ENCODE measurements at places on chromosomes 6 and 20.

DNA sequence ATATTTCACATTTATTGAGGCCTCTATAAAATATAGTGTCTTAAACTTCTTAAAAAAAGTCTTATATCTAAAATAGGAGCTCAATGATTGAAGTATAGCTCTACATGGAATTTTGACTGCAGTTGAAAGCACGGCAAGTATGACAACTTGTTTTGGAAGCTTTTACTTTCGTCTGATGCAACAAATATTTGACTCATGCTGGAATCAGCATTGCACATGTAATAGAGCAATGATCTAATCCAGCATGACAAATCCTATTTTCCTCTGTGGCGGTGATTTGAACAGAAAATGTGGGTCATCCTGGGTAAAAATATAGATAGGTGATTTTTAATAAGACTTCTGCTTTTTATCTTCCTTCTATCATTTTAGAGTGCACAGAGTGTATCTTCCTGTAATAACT, 111.6 kb downstream of the TINAG start:
- no peak for DNase-seq

DNA sequence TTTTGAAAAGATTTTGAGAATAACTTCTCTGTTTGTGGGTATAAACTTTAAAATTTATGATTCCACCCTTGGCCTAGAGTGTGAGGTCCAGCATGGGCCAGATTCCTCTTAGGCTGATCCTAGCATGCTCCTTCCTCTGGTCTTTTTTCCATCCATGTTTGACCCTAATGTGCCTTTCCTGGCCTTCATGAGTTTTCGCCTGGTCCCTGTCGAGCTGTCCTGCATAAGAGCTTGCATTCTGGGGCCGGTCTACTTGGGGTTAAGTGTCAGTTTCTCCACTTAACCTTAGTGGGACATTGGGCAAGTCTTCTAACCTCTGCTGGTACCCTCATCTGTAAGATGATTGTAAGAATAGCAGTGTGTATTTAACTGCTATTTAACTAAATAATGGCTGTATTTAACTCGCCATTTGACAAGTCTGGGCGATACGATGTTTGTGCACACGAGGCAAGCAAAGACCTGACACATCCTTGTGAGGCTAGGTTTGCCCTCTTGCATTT, 40.7 kb upstream of the TAGAP start:
- no peak for DNase-seq

DNA sequence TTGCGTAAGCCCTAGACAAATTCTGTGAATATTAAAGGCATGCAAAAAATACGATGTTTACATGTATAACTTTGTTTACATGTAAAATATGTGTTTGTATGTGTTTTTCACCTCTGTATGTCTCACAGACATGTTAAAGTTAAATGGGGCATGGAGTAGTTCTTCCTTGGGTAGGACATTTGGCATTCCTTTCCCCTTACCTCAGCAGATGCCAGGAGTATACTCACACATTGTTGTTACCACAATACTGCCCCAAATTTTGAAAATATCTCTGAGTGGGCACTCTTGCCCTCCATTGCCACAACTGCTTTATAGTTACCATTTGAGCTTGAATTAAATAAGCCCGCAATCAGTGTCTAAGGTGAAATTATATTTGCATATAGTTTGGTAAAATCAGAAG, 147.5 kb downstream of the MYO6 start:
- no peak for DNase-seq

- DNase-seq, result no peak
These were observed 893 bp downstream of the PRDM13 start for GRCh38 chr6:99607416-99608036.

DNA sequence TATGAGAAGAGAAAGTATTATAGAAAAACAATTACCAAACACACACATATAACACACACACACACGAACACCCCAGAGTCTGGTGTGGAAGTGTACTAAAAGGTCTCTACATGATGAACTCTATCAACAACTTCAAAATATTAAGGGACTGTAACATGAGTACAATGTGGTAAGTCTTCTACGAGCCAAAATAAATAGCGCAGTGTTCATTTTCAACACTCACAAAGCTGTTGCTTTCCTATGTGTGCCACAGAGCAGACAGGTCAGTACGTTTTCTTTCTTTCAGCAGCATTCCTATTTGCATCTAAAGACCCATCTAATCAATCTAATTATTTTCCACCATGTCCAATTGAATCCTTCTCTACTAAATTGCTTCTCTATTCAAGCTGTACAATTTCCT, 12.1 kb upstream of the CNKSR3 start:
- no peak for DNase-seq

- no peak for DNase-seq
These were observed 570.0 kb downstream of the TBC1D32 start for GRCh38 chr6:120764312-120764711.

- DNase-seq, result no peak
These were observed 59.1 kb upstream of the KCNK16 start for GRCh38 chr6:39381550-39382140.

Measured in NCI-H146 (cell line).